Upper lobe of left lung (tissue), 6 donors: ENCODE measurements at places on chromosomes 13 and 19. TPM values are rescaled to one million over a fixed set of nuclear protein-coding genes. Genes with fewer than 3 reads are reported as not detected.
A peak's percentile ranks its signal among the peaks of the same experiment; 100 is the strongest.

- no peak overlapping the region for H3K4me3 ChIP-seq
- H3K27ac ChIP-seq = no peak overlapping the region
- no peak for DNase-seq
- H3K36me3 ChIP-seq = no peaks in the 10 kb centered on the region
- H3K4me1 ChIP-seq = no peaks in the 10 kb centered on the region
- H3K27me3 ChIP-seq = no peaks in the 10 kb centered on the region
Observed at GRCh38 chr13:26036383-26036782, 15.4 kb downstream of the SHISA2 start.

Gene RNF113B
- total RNA-seq = not detected

Gene KATNAL1
- 14.5 TPM for total RNA-seq

- no peaks in the 10 kb centered on the region for H3K27me3 ChIP-seq
- no peak for DNase-seq
- H3K4me1 ChIP-seq = no peaks in the 10 kb centered on the region
- H3K36me3 ChIP-seq = peaks cover 20% of the 10 kb centered on the region
Observed at GRCh38 chr13:40813667-40814454, 24.4 kb downstream of the SLC25A15 start.

Gene KCNJ14
- total RNA-seq = 0.54 TPM

Gene ZNF146
- total RNA-seq = 25.3 TPM

- H3K4me3 ChIP-seq = no peak overlapping the region
- peaks cover 9% of the 10 kb centered on the region for H3K4me1 ChIP-seq
- H3K36me3 ChIP-seq = no peaks in the 10 kb centered on the region
- DNase-seq = peak; percentile 42
- H3K27me3 ChIP-seq = peaks cover 16% of the 10 kb centered on the region
- H3K27ac ChIP-seq = no peak overlapping the region
Observed at GRCh38 chr19:47445937-47446402, 25.7 kb downstream of the SLC8A2 start.

DNA sequence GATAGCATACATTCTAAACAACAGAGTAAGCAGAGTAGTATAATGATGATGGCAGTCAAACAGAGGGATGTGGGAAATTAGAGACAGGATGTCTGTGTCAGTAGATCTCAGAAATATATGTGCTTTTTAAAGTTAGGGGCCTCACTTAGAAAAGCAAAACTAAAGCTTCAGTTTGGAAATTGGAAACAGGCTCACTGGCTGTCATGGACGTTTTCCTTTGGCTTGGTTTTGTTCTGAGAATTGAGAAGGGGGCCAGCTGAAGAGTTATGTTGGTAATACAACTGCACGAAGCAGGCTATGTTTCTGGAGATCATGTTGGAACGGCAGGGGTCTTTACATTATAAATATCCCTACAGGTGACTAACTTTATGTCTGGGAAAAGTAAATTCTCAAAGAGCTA lies 261.3 kb downstream of the LMO7 start:
- H3K27me3 ChIP-seq = no peaks in the 10 kb centered on the region
- no peak for DNase-seq
- no peaks in the 10 kb centered on the region for H3K4me1 ChIP-seq
- H3K27ac ChIP-seq = no peak overlapping the region

Gene PRTN3
- total RNA-seq = not detected

- no peaks in the 10 kb centered on the region for H3K4me1 ChIP-seq
- no peaks in the 10 kb centered on the region for H3K36me3 ChIP-seq
- H3K27me3 ChIP-seq = no peaks in the 10 kb centered on the region
- H3K4me3 ChIP-seq = no peak overlapping the region
- H3K27ac ChIP-seq = no peak overlapping the region
- DNase-seq = peak; percentile 75
Observed at GRCh38 chr19:19750842-19751790, 18.2 kb upstream of the ZNF14 start.

GRCh38 chr19:48400018-48400742 lies 6.7 kb downstream of the GRIN2D start:
- H3K4me1 ChIP-seq = peaks cover 12% of the 10 kb centered on the region
- no peak for DNase-seq
- H3K36me3 ChIP-seq = no peaks in the 10 kb centered on the region
- H3K4me3 ChIP-seq = no peak overlapping the region
- no peaks in the 10 kb centered on the region for H3K27me3 ChIP-seq

DNA sequence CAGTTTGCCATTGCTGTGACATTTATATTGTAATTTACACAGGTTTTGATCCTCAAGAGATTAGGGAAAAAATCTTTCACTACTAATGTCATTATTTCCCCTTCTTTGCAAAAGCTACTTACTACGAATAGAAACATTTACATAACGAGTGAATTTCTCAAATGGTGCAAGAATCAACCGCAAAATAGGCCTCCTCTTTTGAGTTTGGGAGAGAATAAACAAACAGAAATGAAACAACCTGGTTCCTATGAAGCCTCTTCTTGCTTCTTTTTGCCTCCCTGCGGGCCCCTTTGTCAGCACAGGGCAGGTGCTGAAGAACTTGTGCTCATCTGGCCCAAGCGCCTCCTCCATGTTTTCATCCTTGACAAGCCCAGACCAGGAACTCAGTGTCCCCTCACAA lies 10.1 kb upstream of the GJA3 start:
- peaks cover 4% of the 10 kb centered on the region for H3K27me3 ChIP-seq
- H3K4me1 ChIP-seq = peaks cover 4% of the 10 kb centered on the region

DNA sequence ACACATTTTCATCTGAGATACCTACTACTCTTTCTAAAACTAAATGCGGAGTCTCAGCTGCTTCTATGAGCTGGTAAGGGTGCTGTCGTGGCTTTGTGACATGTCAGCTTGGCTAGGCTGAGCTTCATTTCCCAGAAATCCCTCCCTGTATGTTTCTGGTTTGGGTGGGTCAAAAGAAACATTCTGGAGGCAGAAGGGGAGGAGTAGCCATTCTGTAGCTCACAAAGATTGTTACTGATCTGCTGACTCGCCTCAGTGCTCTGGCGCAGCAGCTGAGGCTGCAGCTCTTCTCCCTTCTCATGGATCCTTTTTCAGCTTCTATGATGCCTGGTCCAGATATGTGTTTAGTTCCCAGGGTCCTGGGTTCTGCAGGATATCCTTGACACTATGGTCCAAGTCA lies 114.7 kb downstream of the RAP2A start:
- no peaks in the 10 kb centered on the region for H3K36me3 ChIP-seq
- no peak overlapping the region for H3K27ac ChIP-seq
- DNase-seq = no peak
- no peaks in the 10 kb centered on the region for H3K27me3 ChIP-seq
- no peak overlapping the region for H3K4me3 ChIP-seq

DNA sequence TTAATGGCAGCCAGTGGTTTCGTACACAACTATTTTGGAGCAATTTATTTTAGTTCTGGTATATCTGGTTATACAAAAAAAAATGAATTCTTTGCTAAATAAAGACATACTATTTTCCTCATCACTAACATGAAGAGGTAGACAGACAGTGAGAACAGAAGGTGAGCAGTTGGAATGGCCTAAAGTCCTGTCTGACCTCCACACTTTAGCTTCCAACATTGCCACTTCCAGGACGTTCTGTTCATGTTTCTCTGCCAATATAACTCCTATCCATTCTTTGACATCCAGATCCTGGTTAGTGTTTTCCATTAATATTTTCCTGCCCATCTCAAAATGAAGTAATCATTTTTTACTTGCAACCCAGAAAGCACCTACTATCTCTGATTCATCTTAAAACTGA lies 112.9 kb upstream of the FRY start:
- H3K4me3 ChIP-seq = no peak overlapping the region
- H3K4me1 ChIP-seq = no peaks in the 10 kb centered on the region
- no peaks in the 10 kb centered on the region for H3K36me3 ChIP-seq
- H3K27ac ChIP-seq = no peak overlapping the region
- DNase-seq = no peak

Gene ZNF442
- 2.1 TPM for total RNA-seq

GRCh38 chr13:40671956-40672764 lies 5.7 kb upstream of the FOXO1 start:
- peaks cover 8% of the 10 kb centered on the region for H3K4me1 ChIP-seq
- no peak for DNase-seq
- H3K27ac ChIP-seq = no peak overlapping the region
- H3K36me3 ChIP-seq = no peaks in the 10 kb centered on the region
